ENCODE measurements at places on chromosomes 2 and 18.

DNA sequence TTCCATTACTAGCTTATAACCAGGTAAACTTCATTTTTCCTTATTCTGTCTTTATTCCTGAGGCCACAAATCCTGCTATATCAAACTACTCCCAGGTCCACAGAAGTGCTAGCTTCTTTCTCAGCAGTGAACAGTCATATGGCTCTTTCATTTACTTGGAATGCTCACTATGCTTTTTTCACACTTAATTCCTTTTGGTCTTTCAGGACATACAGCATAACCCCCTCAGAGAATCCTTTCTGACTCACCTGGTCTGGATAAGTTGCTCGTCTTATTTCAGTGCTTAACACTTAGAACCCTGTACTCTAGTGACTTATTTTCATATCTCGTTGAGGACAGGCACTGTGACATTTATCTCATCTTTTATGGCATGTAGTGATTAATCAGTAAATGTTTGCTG lies 325.0 kb upstream of the UBE2E3 start:
- DNase-seq = no peak

GRCh38 chr2:177474998-177475397 lies 82.4 kb downstream of the AGPS start:
- DNase-seq = no peak

DNA sequence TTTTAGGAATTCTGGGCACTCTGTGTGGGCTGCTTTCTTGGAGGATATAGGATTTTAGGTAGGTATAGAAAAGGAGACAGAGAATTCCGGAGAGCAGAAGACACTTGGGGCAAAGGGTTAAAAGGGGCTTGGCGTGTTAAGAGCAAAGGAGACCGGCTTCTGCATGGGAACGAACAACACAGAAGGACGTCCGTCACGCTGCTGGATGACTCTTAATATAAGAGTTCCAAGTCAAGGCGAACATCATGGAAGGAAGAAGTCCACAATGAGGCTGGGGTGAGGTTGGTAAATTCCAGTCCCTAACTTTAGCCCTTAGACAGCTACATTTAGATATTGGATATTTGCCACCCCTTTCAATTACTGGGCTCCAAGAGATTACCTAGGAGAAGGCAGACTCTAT lies 15.9 kb upstream of the SLC20A1 start:
- DNase-seq = no peak

DNA sequence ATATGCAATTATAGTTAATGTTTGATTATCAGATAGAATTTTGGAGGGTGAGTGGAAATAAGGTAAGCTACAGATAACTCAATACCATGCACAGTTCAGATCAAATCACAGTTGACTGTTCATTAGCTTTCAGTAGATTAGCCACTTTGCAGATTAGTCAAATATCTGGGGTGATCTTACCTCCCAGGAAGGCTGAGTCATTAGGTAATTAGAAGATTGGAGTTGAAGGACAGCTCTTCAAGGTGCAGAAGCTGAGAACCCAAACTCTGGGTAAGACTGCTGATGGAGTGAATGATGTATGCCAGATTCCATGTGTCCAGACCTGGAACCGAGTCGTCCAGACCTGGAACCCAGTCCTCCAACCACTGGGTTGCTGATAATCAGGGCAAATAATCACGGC lies 262.8 kb upstream of the UBE2E3 start:
- DNase-seq = no peak

DNA sequence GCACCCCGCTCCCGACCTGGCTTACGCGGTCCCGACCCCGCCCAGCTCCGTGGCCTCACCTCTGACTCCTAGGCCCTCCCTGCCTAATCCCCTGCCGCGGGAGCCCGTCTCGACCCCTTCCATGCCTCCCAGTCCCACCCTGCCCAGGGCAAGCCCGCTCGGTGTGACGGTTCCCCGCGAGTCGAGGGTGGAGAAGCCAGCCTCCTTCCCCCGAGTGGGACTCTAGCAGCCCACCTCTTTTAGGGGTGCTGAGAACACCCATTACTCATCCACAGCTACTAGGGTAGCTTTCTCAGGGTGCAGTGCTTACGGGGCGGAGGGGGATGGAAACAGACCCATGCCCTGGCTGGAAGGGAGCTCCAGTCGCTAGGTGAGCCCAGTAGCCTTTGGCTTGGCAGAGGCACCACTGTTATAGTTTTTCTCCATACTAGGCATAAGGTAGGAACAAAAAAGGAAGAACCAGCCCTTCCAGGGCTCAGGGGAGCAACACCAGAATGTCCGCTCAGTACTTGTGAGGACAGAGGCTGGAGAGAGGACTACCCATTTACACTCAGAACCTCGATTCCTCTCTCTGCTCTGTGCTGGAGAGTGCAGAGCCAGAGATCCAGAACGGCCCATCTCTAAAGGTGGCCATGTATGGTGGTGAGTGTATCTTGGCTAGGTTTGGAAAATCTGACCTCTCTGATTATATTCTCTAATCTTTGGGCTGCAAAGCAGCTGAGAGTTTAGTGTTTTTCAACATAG lies 606 bp downstream of the AGBL5 start:
- DNase-seq = no peak

- no peak for DNase-seq
Measured at GRCh38 chr2:99032001-99032400, 96.0 kb upstream of the CRACDL start.

DNA sequence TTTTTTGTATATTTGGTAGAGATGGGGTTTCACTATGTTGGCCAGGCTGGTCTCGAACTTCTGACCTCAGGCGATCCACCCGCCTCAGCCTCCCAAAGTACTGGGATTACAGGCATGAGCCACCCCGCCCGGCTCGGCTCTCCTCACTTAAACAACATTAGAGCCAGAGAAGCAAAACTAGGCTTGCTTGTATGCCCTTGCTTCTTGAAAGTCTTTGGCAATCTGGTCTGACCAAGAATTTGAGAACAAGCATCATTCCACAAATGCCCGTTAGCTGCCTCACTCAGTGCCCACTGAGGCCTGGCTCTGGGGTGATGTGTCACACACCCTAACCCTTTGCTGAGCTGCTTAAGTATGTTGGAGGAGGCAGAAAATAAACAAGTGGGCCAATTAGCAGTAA lies 33.5 kb downstream of the SOWAHC start:
- no peak for DNase-seq

DNA sequence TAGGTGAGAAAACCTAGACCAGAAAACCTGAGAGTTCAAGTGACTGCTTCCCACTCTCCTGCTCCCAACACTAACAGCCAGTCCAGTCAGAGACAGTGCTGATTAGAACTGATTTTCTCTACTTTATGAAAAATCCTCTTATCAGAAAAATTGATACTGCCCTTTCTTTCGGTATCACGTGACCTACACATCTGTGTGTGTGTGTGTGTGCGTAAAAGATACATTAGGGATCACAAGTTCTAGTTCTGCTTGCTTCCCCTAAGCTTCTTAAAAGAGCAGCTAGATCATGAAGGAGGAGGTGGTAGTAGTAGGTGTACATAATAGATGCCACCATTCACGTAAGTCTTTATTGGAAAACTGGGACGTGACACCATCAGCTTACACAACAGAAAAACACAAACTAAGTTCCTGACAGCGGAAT lies 1.5 kb downstream of the ARL5A start:
- DNase-seq = no peak

DNA sequence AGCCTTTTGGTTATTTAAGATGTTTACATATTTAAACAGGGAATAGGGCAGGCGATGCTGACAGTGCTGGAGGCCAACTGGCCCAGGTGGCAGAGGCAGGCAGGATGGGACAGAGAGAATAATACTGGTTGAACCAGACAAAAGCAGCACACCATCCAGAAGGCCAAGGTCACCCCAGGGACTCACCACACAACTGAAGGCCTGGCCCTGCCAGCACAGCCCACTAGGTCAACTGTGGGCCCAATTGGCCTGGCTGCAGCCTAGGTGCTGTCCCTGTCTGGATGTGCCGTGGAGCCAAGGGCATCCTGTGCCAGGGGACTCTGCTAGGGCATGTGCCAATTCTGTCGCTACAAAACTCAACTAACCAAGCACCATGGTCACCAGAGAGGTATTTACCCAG lies 69.2 kb downstream of the RNF152 start:
- DNase-seq = no peak

GRCh38 chr2:211329421-211329820 lies 773.0 kb downstream of the CPS1 start:
- no peak for DNase-seq

DNA sequence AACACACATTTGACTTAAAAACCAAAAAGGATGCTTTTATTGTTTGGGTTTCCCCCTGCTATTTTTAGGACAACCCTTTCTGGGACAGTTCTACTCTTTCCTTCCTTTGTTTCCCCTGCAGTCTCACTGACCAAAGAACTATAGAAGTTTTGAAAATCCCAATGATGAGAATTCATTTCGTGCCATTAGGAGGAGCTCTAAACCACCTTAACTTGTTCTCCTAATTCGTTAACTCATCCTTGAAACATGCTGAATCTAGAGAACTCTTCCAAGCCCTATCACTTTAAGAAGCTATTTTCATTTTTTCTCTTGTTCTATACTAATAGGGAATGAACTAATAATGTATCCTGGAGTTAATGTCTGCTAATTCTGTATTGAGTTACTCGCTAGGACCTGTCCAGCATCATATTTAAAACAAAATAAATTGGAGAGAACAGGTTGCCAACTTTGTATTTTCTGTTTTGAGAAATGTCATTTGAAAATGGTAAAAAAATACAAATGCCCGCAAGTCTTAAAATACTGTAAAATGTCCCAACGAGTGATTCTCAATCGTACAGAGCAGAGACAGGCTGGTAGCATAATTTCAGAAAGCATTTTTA lies 62.9 kb downstream of the AFTPH start:
- DNase-seq = no peak

DNA sequence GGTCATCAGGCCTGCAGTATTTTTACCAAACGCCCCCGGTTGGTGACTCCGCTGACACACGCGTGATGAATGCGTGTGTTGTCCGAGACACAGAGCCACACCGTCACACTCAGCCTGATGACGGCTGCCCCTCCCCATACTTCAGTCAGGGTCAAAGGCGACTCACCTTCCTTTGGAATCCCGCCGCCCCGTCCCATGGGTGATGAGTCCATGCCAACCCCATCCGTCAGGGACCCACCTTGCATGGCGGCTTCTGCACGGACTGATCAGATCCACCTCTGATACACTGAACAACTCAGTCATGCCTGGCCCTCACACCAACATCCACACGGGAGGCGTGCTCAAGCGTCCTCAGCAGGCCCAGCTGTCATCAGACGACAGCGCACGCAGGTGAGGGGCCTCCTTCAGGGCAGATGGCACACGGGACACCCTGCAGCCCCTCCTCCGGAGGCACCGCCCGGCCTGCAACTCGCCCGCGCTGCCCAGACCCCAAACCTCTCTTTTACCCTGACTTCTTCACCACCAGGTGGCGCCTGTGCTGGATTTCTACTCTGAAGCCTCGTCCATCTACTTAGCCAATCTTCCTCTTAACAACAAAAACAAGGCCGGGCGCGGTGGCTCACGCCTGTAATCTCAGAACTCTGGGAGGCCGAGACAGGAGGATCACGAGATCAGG lies 89.2 kb downstream of the ZNF516 start:
- no peak for DNase-seq

DNA sequence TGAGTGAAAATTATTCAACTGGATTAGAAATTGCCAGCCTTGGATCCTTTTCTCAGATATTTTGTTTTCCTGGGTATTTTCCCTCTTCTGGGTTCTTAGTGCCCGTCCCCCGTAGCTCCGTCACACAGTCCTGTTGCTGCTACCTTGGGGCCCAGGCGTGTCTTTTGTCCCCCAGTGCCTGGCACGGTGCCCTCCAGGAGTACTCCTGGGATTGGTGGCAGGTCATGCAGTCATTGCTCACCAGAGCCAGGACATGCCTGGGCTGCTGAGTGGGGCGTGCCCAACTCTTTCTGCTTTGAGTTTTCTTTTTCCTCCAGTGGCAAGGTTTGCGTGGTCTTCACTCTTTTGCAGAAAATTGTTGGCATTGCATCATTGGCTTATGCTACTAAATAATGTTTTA lies 275.2 kb downstream of the AGAP1 start:
- no peak for DNase-seq

GRCh38 chr2:127108090-127108523 lies 1.2 kb upstream of the BIN1 start:
- DNase-seq = no peak

- no peak for DNase-seq
Measured at GRCh38 chr18:13715330-13715729, 11.0 kb downstream of the FAM210A start.

- no peak for DNase-seq
Measured at GRCh38 chr2:238739668-238740067, 108.2 kb upstream of the TWIST2 start.

- DNase-seq = no peak
Measured at GRCh38 chr2:180980943-180981911, 822 bp downstream of the UBE2E3 start.

DNA sequence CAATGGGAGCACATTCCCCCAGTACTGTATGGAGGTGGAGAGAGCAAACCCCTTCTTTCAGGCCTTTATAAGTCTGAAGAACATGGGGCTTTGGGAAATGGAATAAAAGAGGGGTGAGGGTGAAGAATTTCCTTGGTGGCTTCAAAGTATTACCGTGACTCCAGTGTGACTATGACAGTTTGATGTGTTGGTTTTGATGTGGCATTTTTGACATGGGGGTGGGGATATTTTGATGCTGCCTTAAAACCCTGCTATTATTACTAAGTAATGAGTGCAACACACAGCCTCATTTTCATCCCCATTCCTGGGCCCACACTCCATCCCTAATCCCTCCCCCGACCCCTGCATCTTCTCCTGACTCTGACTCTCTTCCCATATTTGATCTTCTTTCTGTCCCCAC lies 23.6 kb downstream of the QPCT start:
- no peak for DNase-seq

GRCh38 chr2:74886811-74887210 lies 52.9 kb downstream of the HK2 start:
- DNase-seq = no peak

GRCh38 chr2:218031261-218031660 lies 28.5 kb upstream of the TNS1 start:
- DNase-seq = no peak

DNA sequence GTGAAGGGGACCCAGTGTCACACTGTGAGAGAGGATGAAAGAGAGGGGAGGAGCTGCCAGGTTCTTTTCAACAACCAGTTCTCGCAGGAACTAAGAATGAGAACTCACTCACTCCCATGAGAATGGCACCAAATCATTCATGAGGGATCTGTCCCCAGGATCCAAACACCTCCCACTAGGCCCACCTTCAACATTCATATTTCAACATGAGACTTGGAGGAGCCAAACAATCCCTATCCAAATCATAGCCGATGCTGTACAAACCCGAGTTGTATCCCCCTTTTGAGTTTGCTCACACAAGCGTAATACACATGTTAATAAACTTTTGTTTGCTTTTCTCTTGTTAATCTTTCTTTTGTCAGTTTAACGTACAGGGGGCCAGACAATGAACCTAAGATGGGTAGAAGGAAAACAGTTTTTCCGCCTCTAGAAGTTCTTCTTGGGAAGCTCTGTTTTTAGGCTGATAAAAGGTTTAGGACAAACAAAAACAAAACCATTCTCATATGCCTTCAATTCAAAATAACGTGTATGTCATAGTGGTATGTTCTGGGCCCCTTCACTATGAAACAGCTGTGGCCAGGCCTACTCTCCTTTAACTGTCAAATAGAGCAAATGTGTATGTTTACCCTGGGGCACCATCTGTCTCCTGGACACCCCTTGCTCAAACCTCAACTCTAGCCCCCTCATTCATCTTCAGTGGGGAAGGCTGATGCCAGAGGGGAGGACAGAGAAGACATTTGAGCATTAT lies 9.1 kb upstream of the TMEM37 start:
- no peak for DNase-seq

GRCh38 chr18:74806700-74807416 lies 209.2 kb downstream of the ZNF407 start:
- no peak for DNase-seq

GRCh38 chr2:213175673-213176247 lies 24.3 kb upstream of the IKZF2 start:
- DNase-seq = no peak
